ENCODE measurements at places on chromosomes 5 and 9.

- DNase-seq, result no peak
Measured at GRCh38 chr5:142312399-142312798, 12.4 kb downstream of the SPRY4 start.

DNA sequence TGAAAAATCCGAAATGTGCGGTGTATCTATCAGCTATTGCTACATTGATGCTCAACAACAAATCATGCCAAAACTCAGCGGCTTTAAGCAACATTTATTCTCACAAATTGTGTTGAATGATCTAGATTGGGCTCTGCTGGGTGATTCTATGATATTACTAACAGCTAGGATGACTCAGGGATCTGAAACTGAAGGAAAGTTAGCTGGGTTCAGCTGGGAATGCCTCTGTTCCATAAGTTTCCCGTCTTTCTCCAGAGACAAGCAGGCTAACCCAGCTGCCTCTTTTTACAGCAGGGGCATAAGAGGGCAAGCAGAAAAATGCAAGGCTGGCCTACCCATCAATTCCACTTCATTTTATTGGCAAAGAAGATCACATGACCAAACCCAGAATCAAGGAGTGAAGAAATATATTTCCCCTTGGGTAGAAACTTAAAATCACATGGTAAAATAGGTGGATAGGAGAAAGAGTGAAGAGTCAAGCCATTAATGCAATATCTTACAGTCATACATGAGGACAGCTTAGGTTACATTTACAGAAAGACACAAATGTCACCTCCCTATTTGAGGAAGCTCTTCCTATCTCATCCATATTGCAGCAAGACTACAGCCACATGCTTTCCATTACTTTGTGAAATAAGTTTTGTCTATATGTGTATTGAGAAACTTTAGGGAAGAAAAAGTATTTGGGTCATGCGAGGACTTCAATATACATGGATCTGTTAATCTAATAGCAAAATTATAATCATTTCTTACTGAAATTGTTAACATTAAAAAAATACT, 30.8 kb downstream of the IL7R start:
- no peak for DNase-seq

DNA sequence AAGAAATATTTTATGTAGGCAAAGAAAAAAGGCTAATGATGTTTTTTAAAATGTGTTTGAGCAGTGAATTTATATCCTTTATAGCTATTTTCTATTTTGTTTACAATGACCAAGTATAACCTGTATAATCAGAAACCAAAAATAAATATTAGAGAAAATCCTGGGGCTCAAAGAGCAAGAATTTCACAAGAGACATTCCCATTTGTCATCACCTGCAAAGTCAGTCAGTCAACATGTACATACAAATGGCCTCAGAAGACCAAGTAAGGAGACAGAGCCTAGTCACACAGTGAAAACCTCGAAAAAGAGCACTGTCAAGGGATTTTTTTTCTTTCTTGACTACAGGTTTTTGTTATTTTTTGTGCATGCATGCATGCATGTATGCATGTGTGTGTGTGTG, 231.4 kb downstream of the GLIS3 start:
- DNase-seq, result no peak

DNA sequence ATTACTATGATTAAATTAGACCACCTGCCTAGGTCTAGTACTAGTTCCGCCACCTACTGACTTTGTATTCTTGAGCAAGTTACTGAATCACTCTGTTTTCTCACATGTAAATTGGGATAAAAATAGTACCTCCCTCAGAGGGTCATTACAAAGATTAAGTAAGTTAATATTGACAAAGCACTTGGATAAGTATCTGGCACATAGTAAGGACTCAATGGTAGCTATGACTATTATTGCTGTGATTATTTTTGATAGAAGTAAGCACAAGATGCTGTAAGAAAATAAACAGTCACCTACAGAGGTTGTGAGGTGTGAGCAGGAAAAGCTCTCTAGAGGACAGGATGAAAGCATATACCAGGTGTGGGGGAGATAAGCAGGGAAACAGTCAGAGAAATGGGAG, 173.1 kb upstream of the PAPPA start:
- no peak for DNase-seq

GRCh38 chr5:73214306-73214705, 41.3 kb downstream of the TMEM174 start:
- DNase-seq, result no peak

DNA sequence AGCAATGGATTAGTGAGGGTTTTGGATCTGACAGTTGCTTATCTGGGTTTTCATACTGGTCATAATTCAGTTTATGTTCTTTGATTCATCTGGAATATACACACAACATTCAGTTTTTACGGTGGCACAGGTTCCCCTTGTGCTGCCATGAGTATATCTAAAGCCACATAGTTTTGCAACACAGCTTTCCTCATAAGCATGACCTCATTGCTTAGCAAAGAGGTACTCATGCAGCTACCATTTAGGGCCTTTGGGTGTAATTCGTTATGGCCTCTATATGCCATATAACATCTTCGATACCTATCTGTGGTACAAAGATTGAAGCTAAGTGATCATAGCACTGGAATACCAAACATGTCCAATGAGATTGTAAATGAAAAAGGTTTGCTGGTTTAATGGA, 2.9 kb upstream of the RBM22 start:
- no peak for DNase-seq

DNA sequence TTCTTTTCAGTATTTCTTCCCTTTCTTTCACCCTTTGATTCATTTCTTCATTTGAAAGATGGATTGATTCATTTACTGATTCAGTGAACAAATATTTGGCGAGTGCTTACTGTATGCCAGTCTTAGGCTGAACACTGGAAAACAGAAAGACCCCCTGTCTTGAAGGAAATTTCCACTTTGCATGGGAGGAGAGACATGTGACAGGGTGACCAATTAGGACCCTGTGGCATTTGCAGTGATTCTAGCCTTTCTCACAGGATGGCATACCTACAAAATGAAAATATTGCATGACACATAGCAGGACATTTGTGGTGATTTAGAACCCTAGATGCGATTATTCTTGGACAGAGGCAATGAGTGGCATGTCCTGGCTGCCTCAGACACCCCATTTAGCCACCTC, 407.2 kb upstream of the SGCD start:
- DNase-seq, result no peak

Measured in stimulated activated CD8-positive, alpha-beta memory T cell treated with anti-CD3 and anti-CD28 coated beads, Interleukin-12 subunit alpha, Interleukin-12 subunit beta, amount 100 ng/mL, for 1 hour (primary cell).